A673 (cell line): ENCODE measurements at places on chromosomes 16 and 17. TPM values are rescaled to one million over a fixed set of nuclear protein-coding genes. Genes with fewer than 3 reads are reported as not detected.

C1QTNF8 gene
- total RNA-seq = not detected in 2 replicates

- DNase-seq = peak; percentile 87
Measured at GRCh38 chr16:50266337-50267091, at the start of gene ADCY7. ADCY7 (plus strand) TSS chr16:50266551; CDS start chr16:50288180, 21,629 bp downstream.

CD300E gene
- total RNA-seq = not detected in 2 replicates

PLA2G10 gene
- not detected in 2 replicates for total RNA-seq

DNA sequence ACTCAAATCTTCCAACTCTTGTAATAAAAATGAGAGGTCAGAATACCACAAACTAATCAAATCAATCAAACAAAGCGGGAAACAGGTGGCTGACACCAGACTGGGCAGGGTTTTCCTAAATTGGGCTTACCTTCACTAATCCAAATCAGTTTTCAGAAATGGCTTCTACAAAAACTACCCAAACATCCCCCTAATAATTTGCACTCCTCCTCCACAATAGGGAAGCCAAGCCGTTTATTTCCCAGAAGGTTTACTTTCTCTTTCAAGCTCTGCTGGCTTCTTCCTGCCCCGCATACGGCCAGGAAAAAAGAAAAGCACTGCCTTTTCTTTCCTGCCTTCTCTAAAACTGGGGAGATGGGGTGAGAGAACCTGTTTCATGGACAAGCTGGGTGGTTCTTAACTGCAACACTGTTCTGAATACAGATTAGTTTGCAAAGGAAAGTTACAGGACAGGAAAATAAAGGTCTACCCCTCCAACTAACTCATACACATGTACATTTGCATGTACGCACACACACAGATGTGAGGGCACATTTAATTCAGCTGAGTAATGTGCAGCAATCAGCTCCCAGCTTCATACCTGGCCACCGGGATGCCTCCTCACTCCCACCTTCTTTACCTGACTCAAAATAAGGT, 9.2 kb downstream of the STAT3 start:
- DNase-seq = peak; percentile 11

DNA sequence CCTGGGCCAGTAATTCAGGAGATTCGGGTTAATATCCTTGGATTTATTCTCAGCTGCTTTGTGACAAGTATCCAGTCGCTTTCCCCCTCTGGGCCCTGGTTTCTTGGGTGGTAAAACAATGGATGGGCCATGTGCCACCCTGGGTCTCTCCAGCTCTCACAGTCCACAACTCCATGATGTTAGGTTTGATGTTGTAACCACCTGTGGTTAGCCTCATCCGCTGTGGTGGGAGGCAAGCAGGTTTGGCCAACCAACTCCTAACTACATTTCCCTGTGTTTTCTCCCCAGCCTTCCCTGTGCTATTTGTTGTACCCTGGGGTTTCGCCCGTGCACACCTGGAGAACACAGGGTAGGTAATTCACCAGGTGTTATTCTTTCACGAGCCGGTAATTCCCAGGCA, 35.1 kb downstream of the GLP2R start:
- DNase-seq = no peak

RPS15A gene
- 1,282 and 1,307 TPM in 2 replicates for total RNA-seq

NOXO1 gene
- 0.90 and 1.2 TPM in 2 replicates for total RNA-seq

DNA sequence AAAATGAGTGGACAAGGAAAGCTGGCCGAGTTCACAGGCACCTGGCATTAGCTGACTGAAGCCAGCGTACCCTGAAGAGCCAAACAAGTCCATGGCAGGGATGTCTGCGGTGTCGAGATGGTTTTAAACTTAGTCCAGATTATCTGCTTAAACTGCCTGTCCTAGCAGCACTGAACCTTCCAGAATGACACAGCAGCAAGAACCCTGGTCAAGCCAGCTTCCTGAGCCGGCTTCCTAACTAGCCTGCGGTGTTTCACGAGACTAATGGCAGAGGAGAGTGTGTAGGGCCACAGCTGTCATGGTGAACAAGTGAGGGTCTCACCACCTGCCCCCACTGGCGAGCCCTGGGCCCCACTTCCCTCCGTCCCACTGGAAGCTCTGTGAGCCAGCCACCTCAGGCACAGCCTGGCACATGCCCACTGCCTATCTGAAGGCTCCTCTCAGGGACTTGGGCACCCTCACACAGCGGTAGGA, 28.8 kb upstream of the MTSS2 start:
- no peak for DNase-seq
